ENCODE measurements at places on chromosomes 13 and 19.

DNA sequence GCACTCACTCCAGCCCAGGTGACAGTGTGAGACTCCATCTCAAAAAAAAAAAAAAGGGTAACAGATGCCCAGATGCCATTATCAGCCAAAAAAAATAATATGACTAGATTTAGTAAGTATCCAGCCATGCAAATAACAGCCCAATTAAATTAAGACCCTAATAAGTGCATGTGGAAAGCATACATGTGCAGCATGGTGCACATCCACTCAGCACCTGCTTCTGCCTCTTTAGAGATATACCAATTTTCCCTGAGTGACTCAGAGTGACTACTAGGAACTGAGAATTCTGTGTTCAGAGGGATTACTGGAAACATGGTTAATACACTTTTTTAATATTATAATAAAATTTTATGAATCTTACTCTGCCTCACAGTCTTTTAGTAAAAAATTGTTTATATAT lies 29.8 kb upstream of the ZNF675 start:
- no peak for DNase-seq

GRCh38 chr19:18439025-18439909 lies 1.3 kb upstream of the ISYNA1 start:
- no peak for DNase-seq

DNA sequence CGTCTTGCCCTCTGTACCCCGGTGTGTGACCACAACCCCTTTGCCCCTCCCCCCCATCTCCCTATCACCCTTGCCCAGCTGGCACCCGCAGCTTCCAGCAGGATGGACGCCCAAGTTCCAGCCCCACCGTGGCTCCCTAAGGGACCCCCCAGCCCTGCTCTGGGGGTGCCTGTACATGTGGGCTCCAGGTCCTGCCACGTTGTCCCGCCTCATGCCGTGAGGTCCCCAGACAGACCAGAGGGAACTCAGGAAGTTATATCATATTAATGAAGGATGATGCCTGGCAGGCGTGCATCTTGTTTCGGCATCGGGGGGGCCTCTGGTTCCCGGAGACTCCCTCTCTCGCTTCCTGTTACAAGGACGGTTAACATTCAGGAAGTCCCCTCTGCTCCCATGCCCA lies 1.6 kb upstream of the PTGIR start:
- no peak for DNase-seq

DNA sequence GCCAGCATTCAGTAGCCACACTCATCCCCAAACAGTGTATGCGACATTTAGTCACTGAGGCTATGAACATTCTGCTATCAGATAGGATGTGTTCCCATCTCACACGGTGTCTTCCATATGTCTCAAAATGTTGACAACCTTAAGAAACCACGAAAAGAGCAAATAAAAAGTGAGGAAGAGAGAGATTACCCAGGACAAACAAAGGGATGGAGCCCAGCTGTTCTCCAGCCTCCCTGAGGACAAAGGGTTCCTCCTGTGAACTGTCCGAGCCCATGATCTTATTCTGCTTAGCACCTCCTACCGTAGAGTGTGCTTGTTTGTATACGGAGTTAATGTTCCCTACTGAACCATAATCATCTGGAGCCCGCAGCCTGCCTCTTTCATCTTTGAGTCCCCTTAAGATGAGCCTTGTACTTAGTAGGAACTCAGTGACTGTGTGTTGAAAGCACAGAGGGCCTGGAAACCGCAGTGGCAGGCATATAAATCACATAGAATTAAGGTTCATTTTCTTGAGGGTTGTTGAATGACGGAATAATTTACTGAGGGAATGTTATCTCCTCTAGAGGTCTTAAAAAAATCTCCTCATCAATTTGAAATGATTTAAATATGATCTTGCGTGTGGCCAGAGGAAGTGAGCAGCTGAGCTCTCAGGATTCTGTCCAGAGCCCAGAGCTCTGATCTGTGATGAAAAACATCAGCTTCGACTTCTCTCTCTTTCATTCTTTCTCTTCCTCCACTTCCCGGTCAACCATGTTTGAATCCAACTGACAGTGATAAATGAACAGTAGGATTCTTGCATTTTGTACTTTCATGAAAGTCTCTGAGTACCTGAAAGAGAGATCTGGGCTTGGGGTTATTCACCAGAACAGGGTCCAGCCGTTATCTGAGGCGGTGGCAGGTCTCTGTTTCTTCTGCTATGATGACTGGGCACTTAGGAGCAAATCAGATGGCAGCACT lies 200.5 kb downstream of the KLF5 start:
- DNase-seq: no peak

DNA sequence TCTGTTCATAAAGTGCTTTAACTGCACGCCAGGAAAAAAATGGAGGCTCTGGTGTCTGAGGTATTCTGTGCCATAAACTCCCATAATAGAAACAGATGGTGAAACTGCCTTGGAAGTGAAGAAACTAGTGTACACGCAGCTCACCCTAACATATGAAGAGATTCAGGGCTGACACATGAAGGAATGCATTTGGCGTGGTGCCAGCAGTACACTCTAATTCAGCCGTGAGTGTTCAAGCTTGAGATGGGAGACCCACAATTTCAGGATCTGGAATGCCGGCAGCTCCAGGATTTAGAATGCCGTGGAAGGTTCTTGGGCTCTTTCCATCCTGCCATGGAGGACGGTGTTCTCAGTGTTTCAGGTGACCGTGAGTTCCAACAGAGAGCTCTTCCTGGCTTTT lies 478.4 kb downstream of the TSHZ3 start:
- DNase-seq: no peak

DNA sequence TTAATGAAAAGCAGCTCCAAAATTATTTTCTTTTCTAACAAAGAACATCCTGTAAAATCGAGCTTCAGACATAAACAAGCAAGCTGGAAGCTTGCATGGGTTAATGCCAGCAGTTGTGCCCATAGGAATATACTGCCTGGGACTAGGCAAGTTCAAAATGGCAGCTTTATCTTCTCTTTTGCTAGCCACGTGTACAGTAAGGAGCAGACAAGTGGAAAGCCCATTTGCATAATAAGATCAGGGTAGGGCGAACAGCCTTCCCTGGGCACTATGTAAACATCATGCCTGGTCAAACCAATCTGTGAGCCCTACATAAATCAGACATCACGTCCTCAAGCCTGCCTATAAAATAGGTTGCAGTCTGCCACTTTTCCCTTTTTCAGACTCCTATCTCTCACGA lies 489.7 kb downstream of the RFC3 start:
- DNase-seq: no peak
